Effector CD8-positive, alpha-beta T cell (primary cell): ENCODE measurements at places on chromosomes 4 and X.

DNA sequence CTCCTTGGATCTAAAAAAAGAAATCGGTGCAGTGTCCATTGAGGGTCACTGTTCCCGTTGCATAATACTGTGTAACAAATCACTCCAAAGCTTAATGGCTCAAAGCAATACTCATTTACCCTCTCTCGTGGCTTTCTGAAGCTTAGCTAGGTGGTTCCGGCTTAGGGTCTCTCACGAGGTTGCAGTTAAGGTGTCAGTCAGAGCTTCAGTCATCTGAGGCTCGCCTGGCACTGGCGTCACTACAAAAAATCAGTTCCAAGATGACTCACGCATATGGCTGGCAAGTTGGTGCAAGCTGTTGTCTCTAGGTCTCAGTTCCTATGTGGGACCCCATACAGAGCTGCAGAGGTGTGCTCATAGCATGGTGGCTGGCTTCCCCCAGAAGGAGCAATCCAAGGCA is 91.0 kb downstream of the BEND2 start:
- no peak for DNase-seq

DNA sequence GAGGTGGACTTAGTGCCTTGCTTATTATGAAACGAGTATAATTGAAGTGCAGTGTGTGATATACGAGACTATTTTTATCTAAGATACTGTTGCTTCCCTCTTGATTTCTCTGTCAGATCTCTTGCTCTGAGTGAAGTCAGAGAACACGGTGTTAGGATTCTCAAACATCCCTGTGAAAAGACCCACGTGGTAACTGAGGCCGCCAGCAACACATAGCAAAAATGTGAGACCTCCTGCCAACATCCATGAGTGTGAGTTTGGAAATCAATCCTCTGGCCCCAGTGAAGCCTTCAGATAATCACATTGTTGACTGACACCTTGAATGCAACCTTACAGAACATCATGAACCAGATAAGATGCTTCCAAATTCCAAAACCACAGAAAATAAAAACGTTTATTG is 954.4 kb downstream of the FAT4 start:
- DNase-seq: no peak

DNA sequence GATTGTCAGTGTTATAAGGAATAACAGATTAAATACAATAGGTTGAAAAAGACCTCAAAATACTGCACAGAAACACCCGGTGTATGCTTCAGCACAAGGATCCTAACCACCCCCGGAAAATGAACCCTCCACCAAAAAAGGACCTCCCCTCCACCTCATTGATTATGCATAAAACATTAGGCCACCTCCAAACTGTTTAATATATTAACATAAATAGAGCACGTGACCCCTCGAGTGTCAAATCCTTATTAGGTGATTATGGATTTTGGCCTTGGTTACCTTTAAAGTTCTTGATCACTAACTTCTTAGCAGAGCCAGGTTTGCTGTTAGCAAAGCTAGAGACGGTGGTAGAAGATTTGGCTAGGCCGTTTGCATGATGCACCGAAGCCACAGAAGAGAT is 958 bp downstream of the CUL4B start:
- DNase-seq: no peak

DNA sequence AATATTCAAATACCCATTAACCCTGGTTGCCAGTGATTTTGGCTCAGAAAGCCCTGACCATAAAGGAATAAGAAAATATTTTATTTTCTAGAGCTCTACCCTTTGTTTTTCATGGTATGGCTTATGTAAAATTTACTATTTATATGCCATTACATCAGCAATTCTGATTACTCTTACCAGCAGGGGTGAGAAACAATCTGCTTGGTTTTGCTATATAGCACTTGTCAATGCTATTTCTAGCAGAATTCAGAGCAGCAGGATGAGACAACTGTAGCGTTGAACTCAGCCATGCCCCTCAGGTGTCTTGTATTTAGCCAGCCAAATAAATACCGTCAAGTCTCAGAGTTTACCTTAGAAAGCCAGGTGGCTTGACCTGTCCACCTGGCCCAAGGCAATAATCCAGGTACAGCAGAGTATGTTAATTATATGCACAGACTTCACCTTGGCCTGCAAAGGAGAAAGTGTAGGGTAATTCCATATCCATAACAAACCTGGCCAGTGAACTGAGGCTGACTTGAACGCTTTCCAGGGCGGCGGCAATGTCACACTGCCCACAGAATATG is 1303.5 kb downstream of the RAPGEF2 start:
- no peak for DNase-seq

DNA sequence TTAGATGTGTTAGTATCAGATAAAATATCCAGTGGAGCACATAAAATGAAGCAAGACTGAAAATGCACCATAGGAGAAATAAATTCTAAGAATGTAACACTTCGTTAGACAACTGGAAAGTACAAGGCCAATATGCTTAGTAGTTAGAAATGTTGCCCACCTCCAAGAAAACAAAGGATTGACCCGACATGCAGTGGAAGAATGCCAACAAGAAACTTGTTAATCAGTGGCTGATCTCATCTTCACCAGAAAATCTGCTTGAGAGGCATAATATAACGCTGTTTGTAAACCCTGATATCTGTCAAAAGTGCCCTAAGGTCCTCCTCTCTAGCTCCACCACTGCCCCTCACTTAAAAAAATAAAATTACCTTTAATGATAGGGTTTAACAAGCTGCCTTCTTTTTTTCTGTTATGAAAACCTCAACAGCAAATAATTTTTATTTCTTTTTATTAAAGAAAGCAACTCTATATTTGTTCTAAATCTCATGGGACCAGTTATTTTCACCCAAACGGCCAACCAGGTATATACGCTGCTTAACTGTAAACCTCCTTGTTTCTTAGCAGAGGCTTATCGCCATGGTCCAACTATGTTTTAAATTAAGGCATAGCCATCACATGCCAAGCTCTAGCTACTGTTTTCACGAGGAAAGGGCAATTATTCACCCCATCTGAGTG is 1.8 kb downstream of the RASGEF1B start:
- no peak for DNase-seq

DNA sequence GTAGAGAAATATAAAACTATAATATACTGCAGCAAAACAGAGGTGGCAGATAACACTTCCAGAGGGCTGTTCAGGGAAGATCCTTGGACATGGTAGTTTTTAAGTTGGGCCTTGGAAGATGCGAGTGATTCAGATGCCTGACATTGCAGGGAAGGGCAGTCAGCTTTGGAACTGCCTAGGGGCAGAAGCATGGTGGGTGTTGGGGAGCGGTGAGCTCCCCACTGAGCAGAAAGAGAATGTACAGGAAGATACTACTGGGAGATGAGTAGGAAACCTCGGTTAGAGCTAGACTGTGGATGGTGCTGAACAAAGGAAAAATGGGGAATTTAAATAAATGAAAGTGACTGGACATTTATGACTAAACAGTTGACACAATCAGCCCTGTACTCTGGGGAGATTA is 24.9 kb upstream of the SEC24B start:
- DNase-seq: no peak

DNA sequence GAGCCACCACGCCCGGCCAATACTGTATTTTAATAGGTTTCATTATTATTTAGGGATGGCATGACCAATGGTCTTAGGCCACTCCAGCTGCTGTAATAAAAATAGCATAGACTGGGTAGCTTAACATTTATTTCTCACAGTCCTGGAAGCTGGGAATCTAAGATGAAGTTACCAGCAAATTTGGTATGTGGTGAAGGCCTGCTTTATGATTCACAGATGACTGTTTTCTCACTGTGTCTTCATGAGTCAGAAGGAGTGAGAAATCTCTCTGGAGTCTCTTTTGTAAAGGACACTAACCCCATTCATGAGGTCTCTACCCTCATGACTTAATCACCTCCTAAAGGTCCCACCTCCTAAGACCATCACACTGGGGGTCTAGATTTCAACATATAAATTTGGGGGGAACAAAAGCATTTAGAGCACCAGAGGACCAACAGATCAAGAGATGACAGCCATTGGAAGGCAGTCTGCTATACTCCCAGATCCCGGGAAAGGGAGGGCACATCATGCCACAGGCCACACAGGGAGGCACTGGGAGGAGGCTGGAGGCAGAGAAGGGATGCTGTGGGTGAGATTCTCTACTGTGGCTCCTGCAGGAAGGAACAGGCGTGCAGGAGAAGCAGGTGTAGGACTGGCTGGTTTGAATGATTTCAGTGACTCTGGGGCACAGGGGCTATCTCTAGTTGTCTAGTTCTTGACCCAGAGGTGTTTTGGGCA is 335.8 kb upstream of the SFRP2 start:
- DNase-seq: no peak

DNA sequence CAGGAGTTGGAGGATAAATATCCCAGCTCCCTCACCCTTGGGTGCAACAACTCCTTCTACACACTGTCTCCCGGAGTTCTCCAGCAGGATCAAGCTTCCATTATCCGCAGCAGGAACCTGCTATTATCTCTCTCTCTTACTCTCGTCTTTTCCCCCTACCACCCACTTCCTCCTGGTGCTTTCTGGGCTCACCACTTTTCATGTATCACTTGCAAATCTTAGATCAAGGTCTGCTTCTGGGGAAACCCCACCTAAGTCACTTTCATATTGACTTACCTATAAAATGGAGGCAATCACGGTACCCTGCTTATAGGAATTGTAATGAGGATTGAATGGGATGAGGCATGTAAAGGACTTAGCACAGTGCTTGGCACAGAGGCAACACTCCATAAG is 589.5 kb downstream of the BCOR start:
- DNase-seq: peak; percentile 0

GRCh38 chr4:105147016-105147552 is 408 bp downstream of the TET2 start:
- no peak for DNase-seq

DNA sequence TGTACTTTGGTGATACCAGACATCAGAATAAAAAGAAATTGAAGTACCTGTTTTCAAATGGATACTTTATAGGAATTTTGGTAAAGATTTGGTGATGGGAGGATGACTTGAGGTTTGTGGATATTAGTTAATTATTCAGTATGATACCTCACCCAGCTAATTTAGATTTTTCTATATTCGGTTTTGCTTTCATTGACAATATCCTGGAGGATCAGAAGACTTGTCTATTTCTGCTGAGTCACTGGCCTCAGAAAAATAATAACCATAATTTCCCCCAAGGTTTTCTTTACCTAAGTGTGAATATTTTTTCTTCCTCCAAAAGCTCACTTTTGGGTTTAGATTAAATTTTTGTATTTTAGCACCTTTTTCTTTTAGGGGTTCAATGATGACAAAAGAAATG is 100.2 kb downstream of the EGF start:
- no peak for DNase-seq

- no peak for DNase-seq
These were observed 13.6 kb downstream of the OTC start for GRCh38 chrX:38365954-38366353.

DNA sequence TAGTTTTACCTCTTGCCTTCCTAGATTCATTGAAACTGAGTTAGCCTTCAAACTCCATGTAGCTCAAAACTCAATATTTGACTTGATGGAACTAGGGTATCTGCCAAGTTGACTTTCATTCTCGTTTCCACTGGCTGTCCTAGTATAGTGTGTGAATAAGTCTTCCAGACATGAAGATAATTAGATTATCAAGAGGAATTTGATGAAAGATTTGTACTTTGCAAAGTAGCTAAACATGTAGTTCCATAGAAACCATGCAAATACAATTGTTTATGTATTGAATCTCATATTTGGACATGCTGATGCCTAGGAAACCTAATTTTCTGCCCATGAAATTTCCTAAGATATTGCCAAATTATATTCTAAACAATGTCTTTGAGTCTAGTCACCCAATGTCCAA is 297.5 kb downstream of the ARHGAP24 start:
- no peak for DNase-seq

GRCh38 chrX:23383411-23383810 is 48.8 kb downstream of the PTCHD1 start:
- no peak for DNase-seq

- DNase-seq: no peak
These were observed 97.0 kb upstream of the PJA1 start for GRCh38 chrX:69262036-69262936.

DNA sequence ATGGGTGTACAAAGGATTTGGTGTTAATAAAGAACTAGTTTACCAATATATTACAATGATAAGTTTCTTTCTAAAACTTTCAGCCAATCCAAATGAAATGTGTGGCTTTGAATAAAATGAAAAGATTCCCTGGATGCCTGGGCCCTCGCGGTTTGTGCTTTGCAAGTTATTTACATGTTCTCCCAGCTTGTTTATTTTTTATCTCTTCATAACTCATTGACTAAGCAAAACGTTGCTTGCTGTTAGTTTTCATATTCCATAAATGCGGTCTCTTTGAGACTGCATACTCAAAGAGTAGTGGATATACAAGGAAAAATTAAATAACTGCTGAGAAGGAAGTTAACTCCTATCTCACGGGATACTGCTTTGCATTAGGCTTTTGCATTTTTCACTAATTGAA is 26.0 kb downstream of the FHDC1 start:
- no peak for DNase-seq

- no peak for DNase-seq
These were observed 52.4 kb upstream of the TBC1D14 start for GRCh38 chr4:6857009-6857882.

DNA sequence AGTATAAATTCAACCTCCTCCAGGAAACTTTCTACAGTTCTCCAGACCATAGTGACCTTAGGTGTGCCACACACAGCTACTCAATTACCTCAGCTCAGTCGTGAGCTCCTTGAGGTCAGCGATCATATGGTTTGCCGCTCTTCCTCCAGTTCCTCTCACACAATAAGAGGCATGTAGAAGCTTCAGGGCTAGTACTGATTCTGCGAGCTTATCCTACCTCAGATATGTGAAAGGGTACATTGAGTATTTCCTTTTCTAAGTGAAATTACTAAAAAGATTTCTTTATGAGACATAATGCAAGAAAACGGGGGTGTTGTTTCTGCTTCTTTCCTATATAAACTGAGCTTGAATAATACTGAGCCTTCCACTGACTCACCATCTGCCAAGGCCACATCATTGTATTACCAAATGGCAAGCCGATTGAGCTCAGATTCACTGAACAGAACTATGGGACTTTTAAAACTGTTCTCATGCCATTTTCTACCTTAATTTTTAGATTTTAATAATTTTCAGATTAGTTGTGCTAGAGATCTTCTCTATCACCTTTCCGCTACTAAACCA is 183.1 kb downstream of the HS6ST2 start:
- DNase-seq: no peak

DNA sequence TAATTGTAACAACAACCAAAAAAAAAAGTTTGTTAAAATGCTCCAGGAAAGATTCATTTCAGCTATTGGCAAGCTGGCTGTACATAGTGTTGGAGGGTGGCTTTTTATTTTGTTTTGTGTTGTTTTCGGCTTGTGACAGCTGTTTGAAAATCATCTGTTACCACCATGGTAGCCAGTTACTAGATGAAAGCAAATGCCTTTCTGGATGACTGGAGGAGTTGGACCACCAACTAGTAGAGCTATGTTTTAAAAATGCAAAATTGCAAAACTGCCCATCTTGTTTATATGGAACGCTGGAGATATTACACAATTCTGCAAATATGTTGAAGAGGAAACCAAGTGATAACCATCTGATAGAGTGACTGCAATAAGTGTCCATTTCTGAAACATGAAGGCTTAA is 53.2 kb upstream of the TNIP3 start:
- DNase-seq: no peak
